Activated T-helper 9 cell treated with anti-CD3 and anti-CD28 coated beads, Interleukin-2, amount 50 U/mL, for 16 hours (primary cell): ENCODE measurements at places on chromosomes 4 and X.

DNA sequence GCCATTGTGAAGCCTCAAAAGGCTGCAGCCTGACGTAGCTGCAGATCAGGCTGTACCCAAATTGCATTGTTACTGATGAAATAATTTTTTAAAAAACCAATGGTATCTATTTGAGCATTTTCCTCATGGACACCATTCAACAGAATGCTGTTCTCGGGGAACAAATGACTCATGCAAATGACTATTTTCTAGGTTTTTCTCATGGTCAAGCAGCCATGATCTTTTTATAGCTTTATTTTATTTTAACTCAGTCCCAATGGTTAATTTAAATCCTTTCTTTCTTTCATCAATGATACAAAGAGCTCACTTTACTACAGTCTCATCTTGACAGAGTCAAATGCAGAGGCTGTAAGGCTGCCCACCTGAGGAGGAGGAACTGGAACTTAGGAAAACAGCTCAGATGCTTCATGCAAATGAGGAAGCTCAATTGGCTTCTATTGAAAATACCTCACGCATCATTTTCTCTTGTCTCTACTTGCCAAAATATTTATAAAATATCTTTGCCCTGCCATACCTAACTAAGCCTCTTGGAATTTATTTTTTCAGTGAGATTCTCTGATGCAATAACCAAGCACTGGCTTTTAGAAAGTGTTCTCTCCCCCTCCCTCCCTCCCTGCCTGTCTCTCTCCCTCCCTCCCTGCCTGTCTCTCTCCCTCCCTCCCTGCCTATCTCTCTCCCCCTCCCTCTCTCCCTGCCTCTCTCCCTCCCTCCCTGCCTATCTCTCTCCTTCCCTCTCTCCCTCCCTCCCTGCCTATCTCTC is 81.0 kb downstream of the SORBS2 start:
- DNase-seq: no peak

DNA sequence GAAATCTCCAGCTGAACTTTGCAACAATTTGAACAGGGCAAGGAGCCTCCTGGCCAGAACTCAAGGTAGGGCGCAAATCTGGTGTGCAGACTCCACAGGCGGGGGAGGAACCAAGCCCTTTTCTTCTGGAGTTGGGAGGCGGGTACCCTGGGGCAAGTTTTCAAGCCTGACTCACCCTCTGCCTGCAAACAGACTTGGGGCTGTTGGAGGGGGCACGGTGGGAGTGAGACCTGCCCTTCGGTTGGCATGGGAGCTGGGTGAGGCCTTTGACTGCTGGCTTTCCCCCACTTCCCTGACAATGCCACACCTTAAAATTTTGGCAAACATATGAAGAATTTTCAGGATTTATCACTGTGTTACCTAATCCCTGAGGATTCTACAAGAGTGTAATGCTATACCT is 709.8 kb upstream of the DIAPH2 start:
- no peak for DNase-seq

- DNase-seq: no peak
These were observed 132.7 kb downstream of the TMEM164 start for GRCh38 chrX:110135618-110136017.

- no peak for DNase-seq
These were observed 91.6 kb upstream of the NMU start for GRCh38 chr4:55727746-55728145.

DNA sequence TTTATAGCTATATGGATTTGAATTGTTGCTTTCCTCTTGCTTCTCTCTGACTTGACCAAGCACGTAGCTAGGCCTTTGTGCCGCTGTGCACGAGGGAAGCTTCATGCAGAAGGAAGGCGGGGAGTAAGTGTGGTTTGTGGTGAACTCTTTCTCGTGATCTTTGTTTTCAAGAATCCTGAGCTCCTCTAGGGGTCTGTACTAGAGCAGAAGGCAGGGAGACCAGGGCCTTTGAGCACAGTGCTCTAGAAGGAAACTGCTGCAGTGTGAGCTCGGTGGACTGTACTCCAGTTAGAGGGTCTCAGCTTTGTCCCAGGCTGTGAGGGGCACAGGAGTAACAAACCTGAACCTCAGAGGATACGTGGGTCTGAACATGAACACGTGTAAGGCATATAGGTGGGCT is 49.0 kb downstream of the AGA start:
- DNase-seq: no peak

DNA sequence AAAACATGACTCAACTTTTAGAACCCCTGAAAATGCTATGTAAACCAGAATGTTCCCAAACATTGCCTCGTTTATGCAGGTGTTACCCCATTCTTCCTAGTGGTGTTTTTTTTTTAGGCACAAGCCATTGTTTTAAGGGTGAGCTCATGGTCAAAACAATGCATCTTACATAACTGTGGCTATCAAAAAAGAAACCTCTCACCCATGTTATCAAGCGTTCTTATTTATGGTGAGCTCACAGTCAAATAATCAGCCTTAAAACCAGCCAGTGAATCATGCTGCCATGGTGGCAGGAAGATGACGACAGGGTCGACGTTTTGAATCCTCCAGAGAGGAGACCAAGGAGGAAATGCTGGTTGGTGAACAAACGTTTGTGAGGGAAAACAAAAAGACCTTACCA is 195.2 kb downstream of the KDR start:
- DNase-seq: no peak

- no peak for DNase-seq
These were observed 91.9 kb downstream of the SEL1L3 start for GRCh38 chr4:25770847-25771246.
